ENCODE measurements at places on chromosomes 7 and 10.

- no peak for DNase-seq
Observed at GRCh38 chr7:14368285-14368684, 378.8 kb upstream of the ETV1 start.

- peak; percentile 60 for DNase-seq
Observed at GRCh38 chr10:119655566-119656001, 4.4 kb downstream of the BAG3 start.

DNA sequence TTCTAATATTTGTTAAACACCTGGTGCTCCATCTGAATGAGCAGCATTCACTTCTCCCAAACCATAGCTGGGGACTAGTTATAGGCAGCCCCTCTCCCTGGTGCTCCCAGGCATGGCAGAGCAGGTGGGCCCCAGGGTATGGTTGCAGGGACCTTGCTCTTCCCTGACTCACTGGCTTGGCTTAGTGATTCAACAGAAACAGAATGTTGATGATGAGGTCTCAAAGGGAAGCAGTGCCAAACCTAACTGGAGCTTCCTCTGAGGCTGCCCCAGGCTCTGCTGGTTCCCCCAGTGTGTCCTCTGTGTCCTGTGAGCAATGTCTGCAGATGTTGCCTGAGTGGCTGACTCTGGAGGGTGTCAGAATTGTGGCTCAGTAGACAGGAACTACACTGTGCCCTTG, 3.7 kb downstream of the GPR26 start:
- no peak for DNase-seq

- DNase-seq: no peak
Observed at GRCh38 chr10:49050906-49051305, 64.4 kb downstream of the VSTM4 start.

DNA sequence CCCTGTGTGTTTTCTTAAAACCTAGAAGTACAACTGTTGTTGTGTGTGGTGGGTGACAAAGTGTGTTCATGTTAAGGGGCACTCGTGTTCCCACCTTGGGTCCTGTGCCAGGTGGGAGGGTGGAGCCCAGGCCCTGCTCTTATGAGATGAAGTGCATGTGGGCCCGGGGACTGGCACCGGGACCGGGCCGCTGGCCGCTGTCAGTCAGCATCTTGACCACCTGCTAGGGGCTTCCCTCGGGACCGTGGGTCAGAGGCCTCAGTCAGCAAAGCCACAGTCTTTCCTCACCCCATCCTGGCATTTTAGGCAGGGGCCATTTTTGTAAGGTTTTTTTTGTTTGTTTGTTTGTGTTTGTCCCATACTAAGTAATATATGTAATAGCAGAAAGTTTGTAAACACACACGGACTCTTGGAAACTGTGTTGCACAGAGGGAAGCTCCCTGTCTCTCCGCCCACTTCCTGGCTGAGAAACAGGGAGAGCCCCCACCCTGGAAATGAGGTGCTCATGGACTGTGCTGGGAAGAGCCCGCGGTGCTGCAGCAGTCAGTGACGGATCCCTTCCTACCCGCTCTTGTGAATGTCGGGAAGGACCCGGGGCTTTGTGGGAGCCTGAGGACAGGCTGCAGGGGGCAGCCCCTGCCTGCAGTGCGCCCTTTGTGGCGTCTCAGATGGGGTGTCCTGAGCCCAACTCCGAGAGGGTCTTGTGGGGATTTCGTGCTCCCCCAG, 13.4 kb downstream of the AGAP3 start:
- no peak for DNase-seq

DNA sequence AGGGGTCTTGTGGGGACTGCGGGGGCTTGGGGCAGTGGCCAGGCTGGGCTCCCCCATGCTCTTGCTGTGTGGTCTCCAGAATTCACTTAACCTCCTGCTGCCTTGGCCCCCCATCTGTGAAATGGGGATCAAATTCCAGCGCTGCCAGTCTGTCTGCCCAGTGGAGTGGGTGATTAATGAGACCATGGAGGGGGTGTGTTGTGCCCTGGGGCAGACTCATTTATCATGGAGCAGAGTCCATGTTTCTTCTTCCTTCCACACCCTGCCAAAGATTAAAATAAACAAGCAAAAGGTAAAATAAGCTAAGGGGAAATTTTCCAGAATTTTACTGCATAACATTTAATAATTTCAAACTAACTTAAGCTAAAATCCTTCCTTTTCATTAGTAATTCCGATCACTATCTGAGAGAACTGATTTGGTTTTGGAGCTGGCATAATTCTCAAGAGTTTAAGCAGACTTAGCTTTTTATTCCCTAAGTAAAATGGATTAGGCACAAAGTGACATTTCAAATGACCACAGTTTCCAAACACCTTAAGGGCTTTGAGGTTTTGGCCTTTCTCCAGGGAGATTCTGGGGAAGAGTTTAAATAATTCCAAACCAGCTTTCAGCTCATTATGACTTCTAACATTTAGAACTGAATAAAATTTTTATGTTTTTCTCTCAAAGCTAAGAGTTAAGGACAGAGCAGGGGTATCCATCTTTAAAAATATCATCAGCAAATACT, 211.9 kb downstream of the CXCL12 start:
- DNase-seq: no peak

GRCh38 chr7:81064426-81064825, 145.6 kb upstream of the SEMA3C start:
- DNase-seq: no peak

GRCh38 chr10:3790272-3790671, 5.3 kb upstream of the KLF6 start:
- DNase-seq: no peak

DNA sequence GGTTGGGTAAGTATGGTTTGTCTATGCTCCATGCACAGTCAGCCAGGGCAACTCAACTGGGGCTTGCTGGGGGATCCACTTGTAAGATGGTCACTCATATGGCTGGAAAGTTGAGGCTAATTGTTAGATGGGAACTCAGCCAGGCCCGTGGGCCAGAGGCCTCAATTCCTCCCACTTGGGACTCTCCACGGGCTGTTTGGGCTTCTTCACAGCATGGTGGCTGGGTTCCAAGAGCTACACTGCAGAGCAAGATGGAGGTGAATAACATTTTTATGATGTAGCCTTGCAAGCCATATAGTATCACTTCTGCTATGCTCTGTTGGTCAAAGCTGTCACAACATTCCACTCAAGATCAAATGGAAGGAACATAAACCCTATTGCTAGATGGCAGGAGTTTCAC, 39.2 kb downstream of the ELMO1 start:
- DNase-seq: no peak

GRCh38 chr10:20817646-20818045, 79.5 kb downstream of the NEBL start:
- no peak for DNase-seq

DNA sequence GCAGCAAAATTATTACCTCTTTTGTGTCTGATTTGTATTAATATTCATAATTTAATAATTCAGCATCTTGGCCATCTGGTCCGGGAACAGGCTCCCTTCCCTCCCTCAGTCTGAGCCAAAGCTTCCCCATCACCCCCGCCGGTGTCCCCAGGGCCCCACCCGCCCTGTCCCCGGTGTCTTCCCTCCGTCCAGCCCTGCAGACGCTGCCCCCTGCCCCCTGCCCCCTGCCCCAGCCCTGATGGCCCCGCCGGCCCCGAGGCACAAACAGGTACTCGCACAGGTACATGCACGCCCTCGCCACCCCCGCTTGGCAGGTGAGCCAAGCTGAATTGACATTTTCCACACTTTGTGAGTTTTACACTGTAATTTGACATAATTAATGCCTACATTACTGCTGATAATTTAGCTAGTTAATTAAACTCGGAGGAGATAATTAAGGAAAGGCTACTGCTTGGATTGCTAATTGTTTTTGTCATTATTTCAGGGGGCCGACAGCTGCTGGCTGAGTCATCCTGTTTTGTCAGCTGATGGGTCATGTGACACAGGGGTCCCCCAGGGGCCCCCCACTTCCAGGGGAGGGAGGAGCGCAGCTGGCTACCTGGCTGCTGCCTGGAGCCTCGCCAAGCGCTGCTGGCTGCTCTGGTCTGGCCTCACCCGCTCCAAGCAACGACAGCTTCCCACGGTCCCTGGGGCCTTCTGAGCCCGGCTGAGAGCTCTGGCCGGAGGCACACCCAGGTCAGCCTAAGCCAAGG, 36.6 kb downstream of the MICALL2 start:
- DNase-seq: no peak

DNA sequence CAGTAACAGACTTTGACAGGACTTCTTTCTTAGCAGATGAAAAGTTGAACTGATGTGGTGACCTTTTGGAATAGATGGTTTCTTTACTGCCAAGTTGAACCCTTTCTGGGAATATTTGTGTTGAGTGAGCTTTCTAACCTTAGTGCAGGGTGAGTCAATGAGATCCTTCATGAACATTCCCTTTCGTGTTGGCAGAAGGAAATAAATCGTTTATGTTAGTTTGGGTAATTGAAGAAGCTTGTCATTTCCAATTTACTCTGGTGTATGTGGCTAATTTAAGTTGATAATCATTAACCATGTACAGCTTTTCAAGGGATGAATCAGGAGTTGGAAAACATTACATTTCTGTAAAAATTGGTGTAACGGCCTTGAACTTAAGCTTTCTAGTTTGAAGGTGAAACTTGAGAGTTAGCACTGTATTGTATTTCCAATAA, 43.4 kb downstream of the PTTG1IP2 start:
- no peak for DNase-seq

DNA sequence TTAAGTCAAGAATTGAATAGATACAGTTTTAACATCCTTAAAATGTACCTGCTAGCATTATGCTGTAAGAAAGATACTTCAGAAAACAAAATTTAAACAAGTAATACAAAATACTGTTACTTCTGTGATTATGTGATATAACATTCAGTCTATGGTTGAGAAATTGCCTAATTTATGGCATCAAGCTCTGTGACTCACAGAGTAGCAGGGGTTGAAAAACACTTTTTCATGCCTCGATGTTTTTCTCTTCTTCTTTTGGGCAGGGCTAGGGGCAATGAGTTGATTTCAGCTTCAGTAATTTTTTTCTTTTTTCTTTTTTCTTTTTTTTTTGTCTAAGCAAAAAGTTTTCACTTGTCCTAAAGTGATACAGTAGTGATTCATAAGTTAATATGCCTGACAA, 209.2 kb downstream of the MBL2 start:
- DNase-seq: no peak

GRCh38 chr10:116849248-116850057, at the start of gene ENO4:
TSS of gene ENO4 (plus strand) at chr10:116849499. CDS start at chr10:116849567, 68 bp downstream.
- no peak for DNase-seq

- DNase-seq: no peak
Observed at GRCh38 chr10:70771311-70772194, 13.6 kb downstream of the TBATA start.

- no peak for DNase-seq
Observed at GRCh38 chr10:117884093-117884492, 162.6 kb downstream of the RAB11FIP2 start.

DNA sequence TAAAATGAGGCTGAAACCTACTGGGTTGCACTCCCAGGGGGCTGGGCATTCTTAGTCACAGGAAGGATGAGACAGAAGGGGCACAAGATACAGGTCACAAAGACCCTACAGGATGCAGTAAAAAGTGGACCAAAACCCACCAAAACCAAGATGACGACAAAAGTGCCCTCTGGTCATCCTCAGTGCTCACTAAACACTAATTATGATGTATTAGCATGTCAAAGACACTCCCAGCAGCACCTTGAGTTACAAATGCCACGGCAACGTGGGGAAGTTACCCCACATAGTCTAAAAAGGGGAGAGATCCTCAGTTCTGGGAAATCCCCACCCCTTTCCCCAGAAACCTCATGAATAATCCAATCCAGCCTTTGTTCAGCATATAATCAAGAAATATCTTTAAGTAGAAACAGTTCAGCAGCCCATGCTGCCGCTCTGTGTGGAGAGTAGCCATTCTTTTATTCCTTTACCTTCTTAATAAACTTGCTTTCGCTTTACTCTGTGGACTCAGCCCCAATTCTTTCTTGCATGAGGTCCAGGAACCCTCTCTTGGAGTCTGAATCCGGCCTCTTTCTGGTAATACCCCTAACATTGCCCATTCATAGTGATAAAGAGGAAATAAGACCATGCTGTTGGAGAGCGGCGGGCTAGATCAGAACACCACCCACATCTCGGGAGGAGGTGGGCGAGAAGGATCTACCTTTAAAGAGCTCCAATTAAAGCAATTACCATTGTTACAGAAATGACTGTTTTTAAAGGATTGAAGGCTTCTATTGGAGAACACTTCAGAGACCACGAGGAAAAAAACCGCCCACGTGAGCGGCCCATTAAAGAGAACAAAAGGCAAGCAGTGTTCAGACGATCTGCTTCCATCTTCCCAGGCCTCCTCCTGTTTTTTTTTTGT, 170.9 kb downstream of the USP6NL start:
- no peak for DNase-seq

DNA sequence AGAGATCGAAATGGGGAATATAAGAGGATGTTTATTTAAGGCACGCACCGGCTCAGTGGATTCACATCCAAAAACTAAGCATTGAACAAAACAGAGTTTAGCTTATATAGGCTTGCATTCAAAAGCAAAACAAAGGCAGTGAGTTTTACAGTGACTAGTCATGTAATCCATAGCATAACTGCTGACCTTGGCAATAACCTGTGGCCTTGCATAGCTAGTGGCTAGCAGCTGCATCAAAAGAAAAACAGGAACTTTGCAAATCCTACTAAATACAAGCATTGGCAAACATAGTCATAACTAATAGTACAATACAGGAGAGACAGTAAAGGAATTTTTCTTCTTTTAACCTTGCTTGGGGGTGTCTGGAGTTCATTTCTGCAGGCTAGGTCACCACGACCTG, 9.7 kb upstream of the ZNF485 start:
- no peak for DNase-seq

DNA sequence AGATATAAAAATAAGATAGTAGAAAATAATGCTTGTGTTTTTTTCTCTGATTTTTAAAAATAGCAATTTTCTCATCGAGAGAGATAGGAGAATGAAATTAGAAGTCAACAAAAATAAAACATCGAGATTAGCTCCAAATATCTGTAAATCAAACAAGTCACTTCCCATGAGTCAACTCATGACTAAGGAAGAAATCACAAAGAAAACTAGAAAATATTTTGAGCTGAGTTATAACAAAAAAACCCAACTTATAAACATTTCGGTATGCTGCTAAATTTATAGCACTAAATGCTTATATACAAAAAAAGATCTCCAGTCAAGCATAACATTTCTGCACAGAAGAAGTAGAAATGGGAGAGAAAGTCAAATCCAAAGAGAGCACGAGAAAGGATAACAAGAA, 140.1 kb downstream of the ITGA8 start:
- no peak for DNase-seq

DNA sequence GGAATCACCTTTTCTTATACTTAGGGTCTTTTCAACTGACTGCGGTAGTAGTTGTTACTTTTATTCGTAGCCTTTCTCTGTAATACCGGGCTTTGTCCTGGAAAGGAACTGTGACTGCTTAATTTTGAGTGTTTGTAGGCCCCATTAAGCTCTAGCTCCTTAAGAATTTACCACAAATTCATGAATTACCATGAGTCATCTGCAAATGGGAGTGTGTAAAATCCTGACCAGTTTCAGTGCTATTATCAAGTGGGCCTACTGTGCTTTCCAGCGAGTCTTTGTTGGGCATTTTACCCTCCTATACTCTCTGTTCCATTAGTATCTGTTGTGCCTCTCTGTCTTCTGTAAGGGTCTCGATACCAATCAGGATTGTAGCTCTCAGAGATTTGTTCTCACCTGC, 49.7 kb downstream of the ZMYND11 start:
- no peak for DNase-seq

GRCh38 chr7:55483046-55483445, 89.3 kb downstream of the VOPP1 start:
- no peak for DNase-seq

Data from activated T-cell treated with anti-CD3 and anti-CD28 coated beads, Interleukin-2, amount 50 U/mL, for 1 hour (primary cell).